ENCODE measurements at places on chromosomes 4 and X.

DNA sequence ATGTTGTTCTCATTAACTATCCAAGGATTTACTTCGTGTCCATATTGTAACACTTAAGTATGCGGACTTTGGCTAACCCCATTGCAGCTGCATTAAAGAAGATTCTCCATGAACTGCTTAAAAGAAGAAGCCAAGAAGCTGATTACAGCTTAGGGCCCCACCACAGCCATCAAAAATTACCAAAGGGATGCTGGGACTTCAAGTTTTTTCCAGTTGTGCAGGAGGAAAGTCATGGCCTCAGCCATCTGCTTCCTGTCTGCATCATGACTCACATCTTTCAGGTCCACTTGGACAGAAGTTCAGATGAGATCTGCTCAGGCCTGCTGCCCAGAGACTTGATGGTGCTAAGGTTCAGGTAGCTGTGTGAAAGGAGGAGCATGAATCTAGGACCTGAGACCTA lies 38.8 kb upstream of the CAPN6 start:
- no peaks in the 10 kb centered on the region for H3K36me3 ChIP-seq
- no peaks in the 10 kb centered on the region for H3K4me1 ChIP-seq
- no peak for DNase-seq

DNA sequence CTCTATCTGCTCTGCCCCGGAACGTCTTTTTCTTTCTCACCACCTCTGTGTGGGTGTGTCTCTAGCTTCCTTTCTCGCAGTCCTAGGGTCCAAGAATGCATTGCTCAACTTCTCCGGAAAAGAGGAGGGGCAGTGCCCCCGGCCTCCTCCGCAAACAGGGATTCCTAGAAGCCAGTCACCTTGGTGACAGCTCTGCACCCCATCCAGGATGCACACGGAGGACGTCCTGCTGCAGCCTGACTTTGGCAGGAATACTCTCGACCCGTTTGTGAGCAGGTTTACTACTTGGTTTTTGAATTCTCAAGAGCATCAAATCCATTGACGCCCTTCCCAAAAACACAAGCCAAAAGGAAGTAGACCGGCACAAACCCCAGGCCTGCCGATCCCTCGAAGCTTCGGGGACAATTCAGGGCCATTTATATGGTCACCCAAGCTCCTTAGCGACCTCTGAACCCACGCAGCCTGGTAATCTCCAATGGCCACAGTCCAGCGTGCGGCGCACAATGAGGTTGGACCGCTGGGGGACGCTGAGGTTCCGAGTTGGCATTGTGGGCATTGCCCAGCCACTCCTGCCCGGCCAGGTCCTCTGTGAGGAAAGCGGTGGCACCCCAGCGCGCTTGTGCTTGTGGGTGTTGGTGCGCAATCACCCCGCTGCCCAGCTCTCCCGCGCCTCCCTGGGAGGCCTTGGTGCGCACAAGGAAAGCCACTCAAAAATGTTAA lies 9.8 kb downstream of the NKX3-2 start:
- no peak for DNase-seq
- no peaks in the 10 kb centered on the region for H3K36me3 ChIP-seq
- no peak overlapping the region for H3K27ac ChIP-seq
- H3K27me3 ChIP-seq: peaks cover 19% of the 10 kb centered on the region

DNA sequence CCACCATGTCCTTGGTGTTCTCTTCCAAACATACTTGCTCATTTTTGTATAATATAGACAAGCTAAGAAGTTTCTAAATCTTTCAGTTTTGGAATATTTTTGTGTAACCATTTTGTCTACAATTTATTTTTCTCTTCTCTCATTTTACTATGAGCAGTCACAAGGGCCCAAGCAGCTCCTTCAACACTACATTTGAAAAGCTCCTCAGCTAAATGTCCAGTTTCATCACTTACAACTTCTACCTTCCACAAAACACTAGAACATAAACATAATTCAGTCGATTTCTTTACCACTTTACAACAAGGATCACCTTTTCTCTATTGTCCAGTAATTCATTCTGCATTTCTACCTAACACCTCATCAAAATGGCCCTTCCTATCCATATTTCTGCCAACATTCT lies 554.4 kb downstream of the RAB28 start:
- no peaks in the 10 kb centered on the region for H3K36me3 ChIP-seq
- no peak overlapping the region for H3K27ac ChIP-seq
- no peak for DNase-seq
- H3K27me3 ChIP-seq: no peaks in the 10 kb centered on the region
- no peaks in the 10 kb centered on the region for H3K4me1 ChIP-seq
- H3K4me3 ChIP-seq: no peak overlapping the region

DNA sequence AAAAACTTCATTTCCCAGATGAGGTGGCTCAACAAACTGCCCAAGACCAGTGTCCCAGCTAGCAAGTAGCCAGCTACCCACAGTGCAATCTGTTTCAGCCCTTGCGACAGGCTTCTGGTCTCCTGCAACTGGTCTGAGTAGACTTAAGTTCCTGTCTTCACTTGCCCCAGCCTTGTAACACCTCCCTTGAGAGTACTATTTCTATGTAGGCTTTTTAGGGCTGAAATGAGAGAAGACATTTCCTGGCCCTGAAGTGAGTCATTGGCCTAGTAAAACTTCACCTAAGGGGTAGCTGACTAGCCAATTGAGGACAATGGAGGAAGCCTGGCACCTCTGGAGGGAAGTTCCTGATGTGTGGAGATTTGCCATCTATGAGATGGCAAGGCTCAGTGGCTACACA lies 80.1 kb upstream of the STIM2 start:
- H3K4me3 ChIP-seq: no peak overlapping the region
- no peak overlapping the region for H3K27ac ChIP-seq
- no peaks in the 10 kb centered on the region for H3K4me1 ChIP-seq
- H3K36me3 ChIP-seq: no peaks in the 10 kb centered on the region
- H3K27me3 ChIP-seq: no peaks in the 10 kb centered on the region

DNA sequence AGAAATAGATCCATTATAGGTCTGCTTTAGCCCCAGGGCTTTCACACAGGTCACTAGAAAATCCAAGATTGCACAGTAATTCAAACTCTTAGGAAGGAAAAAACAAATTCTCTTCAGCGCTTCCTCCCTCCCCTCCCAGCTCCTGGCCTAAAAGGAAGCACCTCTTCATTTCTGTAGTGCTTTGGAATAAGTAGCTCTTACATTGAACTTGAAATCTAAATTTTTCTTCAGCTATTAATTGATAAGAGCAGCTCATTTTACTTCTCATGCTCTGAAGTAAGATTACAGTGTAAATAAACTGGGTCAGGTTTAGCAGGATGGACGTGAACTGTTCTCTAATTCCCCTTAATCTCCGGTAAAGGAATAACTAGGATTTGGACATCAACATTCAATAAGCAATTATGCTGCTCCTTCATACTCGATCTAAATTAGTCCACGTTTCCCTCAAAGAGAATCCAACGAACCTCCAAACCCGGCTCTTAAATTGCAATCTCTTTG lies 10.9 kb upstream of the SEL1L3 start:
- H3K36me3 ChIP-seq: no peaks in the 10 kb centered on the region
- no peak for DNase-seq
- H3K4me1 ChIP-seq: no peaks in the 10 kb centered on the region

DNA sequence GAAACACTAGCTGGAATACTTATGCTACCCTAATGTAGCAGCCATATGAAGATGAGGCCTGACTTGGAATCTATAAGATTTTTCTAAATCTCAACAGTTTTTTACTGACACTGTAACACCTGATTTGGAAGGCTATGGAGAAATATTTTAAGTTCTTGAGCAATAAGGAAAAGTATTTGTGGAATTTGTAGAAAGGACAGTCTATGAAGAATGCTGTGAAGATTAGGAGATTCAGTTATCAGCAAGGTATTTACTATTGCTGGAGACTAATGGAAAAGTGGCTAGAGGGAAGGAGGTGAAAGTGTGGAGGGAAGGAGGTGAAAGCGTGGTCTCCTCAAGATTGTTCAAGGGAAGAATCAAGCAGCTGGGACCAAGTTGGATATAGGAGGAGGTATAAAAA lies 190.0 kb upstream of the EMCN start:
- H3K4me3 ChIP-seq: no peak overlapping the region
- H3K4me1 ChIP-seq: no peaks in the 10 kb centered on the region
- DNase-seq: no peak
- no peak overlapping the region for H3K27ac ChIP-seq
- no peaks in the 10 kb centered on the region for H3K36me3 ChIP-seq

GRCh38 chr4:176014583-176015108 lies 51.0 kb upstream of the WDR17 start:
- no peak overlapping the region for H3K27ac ChIP-seq
- H3K4me3 ChIP-seq: no peak overlapping the region
- H3K27me3 ChIP-seq: no peaks in the 10 kb centered on the region
- no peak for DNase-seq
- no peaks in the 10 kb centered on the region for H3K36me3 ChIP-seq

GRCh38 chr4:89497517-89498308 lies 190.1 kb upstream of the GPRIN3 start:
- H3K27me3 ChIP-seq: no peaks in the 10 kb centered on the region
- no peaks in the 10 kb centered on the region for H3K36me3 ChIP-seq
- H3K27ac ChIP-seq: no peak overlapping the region
- H3K4me3 ChIP-seq: no peak overlapping the region
- DNase-seq: no peak

DNA sequence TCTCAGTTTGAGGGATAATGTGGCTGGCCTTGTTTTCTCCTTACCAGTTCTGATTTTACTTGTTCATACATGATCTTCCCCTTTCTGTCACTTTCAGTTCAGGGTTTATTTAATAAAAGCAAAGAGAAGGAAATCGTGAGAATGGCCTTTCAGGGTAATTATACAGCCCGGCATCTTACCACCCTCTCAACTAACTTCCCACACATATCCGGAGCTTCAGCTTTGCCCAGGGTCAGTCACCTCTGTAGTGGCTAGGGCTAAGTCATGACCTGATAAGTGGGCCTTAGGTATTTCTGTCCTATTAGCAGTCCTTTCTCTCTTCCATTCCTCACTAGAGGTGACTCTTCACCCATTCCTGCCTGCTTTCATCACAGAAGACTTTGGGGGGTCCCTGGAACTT lies 15.8 kb downstream of the TRPC5 start:
- DNase-seq: no peak
- H3K4me3 ChIP-seq: no peak overlapping the region
- no peak overlapping the region for H3K27ac ChIP-seq
- no peaks in the 10 kb centered on the region for H3K4me1 ChIP-seq
- no peaks in the 10 kb centered on the region for H3K36me3 ChIP-seq

GRCh38 chr4:153189016-153189801 lies 15.0 kb upstream of the TRIM2 start:
- no peak for DNase-seq
- H3K27me3 ChIP-seq: no peaks in the 10 kb centered on the region
- H3K4me3 ChIP-seq: no peak overlapping the region
- no peak overlapping the region for H3K27ac ChIP-seq
- H3K4me1 ChIP-seq: no peaks in the 10 kb centered on the region

DNA sequence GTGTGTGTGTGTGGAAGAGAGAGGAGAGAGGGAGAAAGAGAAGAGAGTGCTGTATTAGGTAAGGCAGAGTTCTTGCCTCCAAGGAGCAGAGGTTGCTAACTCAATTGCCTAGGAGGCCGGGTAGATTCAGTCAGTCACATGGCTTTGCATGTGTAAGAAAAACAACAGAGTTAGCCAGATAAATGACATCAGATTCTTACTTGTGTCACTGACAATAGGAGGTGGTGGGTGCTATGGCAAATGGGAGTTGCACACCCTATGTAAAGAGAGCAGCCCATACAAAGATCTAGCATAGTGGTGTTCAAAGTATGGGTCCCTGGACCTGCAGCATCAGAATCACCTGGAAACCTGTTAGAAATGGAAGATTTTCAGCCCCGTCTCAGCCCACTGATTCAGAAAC lies 14.4 kb upstream of the PGRMC2 start:
- no peaks in the 10 kb centered on the region for H3K36me3 ChIP-seq
- no peaks in the 10 kb centered on the region for H3K4me1 ChIP-seq
- H3K4me3 ChIP-seq: no peak overlapping the region
- H3K27me3 ChIP-seq: no peaks in the 10 kb centered on the region
- no peak overlapping the region for H3K27ac ChIP-seq

DNA sequence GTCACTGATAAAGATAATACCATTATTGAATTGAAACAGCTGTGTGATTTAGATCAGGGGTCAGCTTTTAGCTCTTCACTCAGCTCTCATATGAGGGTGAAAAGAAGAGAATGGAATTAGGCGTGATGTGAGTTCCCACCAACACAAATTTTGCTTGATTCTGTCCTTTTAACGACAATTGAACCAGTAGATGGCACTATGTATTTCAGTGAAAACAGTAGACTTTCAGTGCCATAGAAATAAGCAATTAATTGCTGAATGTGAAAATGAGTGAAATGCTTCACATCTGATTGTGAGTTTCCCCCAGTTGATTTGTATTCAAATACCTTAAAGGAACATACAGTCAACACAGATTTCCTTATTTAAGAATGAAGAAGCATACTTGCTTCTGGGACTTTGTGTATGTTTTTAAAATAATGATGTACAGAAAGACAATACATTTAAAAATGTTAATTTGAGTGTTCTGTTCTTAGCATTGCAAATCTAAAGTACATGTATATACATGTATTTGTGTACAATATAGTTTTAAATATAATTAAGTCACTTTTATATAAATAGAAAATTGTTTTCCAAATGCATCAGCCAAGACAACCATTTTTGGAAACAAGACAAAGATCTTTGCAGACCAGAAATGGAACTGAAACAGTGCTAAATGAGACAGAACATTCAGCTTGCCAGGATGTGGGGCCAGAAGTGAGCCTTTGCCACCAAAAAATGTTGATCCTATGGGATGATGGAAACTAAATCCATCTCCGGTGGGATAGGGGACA lies 178.8 kb downstream of the SNCA start:
- H3K36me3 ChIP-seq: no peaks in the 10 kb centered on the region
- no peak overlapping the region for H3K4me3 ChIP-seq
- no peak overlapping the region for H3K27ac ChIP-seq
- no peak for DNase-seq

DNA sequence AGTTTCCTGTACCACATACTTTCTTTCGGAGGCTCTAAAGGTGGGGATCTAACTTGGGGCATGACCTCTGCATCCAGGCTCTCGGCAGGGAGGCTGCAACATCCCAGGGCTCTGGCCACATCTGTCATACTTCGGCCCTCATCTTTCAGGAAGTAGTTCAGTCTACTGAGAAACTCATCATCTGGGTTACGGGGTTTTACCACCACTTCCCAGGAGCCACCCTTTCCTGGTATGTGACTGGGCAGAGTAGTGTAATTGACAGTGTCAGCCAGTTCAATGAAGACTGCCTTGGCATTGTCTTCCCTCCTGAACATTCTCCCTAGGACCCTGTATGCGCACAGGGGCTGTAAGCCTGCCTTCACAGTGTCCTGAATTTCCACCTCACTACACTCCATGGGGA lies 2.8 kb downstream of the PNMA5 start:
- no peak overlapping the region for H3K27ac ChIP-seq
- no peak overlapping the region for H3K4me3 ChIP-seq
- H3K27me3 ChIP-seq: peaks cover 35% of the 10 kb centered on the region
- H3K4me1 ChIP-seq: no peaks in the 10 kb centered on the region
- no peaks in the 10 kb centered on the region for H3K36me3 ChIP-seq

- H3K27ac ChIP-seq: no peak overlapping the region
- no peaks in the 10 kb centered on the region for H3K27me3 ChIP-seq
- DNase-seq: no peak
- no peaks in the 10 kb centered on the region for H3K4me1 ChIP-seq
Measured at GRCh38 chr4:878796-879728, 53.1 kb downstream of the GAK start.

- no peaks in the 10 kb centered on the region for H3K27me3 ChIP-seq
- H3K36me3 ChIP-seq: no peaks in the 10 kb centered on the region
- no peak for DNase-seq
- 0 out of 2 replicates have a peak, but pooled peaks cover 4% of the 10 kb centered on the region for H3K4me1 ChIP-seq
- H3K4me3 ChIP-seq: no peak overlapping the region
Measured at GRCh38 chr4:100962698-100963097, 384.6 kb downstream of the PPP3CA start.
